ENCODE measurements at places on chromosomes 2 and 18. TPM values are rescaled to one million over a fixed set of nuclear protein-coding genes. Genes with fewer than 3 reads are reported as not detected.

POMC gene
- 3.2 TPM for total RNA-seq

UNC50 gene
- total RNA-seq = 36.4 TPM

DSG4 gene
- total RNA-seq = not detected

ALPG gene
- total RNA-seq = 1.0 TPM

FOXD4L1 gene
- total RNA-seq = not detected

GTF2A1L gene
- 1.6 TPM for total RNA-seq

NPHP1 gene
- total RNA-seq = 15.1 TPM

PLEKHH2 gene
- 26.9 TPM for total RNA-seq

C2orf80 gene
- total RNA-seq = not detected

MOCOS gene
- total RNA-seq = 4.0 TPM

SPHKAP gene
- 0.03 TPM for total RNA-seq

ELP2 gene
- total RNA-seq = 257 TPM

ZNF236 gene
- 15.1 TPM for total RNA-seq

AGAP1 gene
- 39.4 TPM for total RNA-seq

RAD51AP2 gene
- total RNA-seq = not detected

SDC1 gene
- 232 TPM for total RNA-seq

HOXD1 gene
- 2.5 TPM for total RNA-seq

ZC3H15 gene
- total RNA-seq = 33.4 TPM

All from lung (tissue), 17 donors.